HuH-7.5 (cell line): ENCODE measurements at places on chromosomes 7 and 10.

DNA sequence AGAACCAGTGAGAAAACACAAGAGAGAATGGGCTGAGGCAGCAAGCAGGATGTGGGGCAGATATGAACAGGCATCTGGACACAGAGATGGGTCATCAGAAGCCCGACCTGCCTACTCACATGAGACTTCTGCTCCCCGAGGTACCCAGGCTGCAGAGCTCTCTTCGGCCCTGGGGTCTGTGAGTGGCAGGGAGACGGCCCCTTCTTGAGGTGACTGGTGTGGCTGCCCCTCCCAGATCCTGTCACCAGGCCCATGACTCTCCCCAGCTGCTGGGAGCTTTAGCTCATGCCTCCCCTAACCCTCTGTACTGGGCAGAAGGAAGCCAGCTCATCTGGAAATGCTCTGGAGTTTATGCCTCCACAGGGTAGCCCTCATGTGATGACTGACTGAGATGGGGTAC lies 157.6 kb upstream of the PCBD1 start:
- no peak for DNase-seq

DNA sequence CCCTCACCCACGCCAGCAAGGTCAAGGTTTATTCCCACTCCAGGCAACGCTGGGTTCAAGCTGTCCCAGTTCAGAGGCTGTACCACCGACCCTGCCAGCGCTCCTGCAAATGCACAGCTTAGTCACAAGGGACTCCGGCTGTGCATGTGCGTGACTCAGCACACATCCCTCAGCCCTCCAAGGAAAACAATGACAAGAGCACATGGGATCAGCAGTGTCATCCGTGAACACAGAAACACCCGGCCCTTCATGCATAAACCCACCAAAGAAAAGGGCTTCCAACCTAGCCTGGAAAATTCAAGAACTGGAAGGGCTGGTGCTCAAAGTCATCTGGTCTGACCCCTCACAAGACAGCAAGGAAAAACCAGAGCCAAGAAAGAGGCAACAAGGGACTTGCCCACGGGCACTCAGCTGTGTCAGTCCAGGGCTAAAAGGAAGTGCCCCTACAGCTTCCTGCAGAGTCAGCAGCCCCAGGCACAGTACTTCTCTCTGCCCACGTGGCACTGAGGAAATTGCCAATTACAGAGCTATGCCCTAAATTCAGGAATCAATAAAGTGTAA lies 106.1 kb downstream of the KCNMA1 start:
- DNase-seq: no peak

DNA sequence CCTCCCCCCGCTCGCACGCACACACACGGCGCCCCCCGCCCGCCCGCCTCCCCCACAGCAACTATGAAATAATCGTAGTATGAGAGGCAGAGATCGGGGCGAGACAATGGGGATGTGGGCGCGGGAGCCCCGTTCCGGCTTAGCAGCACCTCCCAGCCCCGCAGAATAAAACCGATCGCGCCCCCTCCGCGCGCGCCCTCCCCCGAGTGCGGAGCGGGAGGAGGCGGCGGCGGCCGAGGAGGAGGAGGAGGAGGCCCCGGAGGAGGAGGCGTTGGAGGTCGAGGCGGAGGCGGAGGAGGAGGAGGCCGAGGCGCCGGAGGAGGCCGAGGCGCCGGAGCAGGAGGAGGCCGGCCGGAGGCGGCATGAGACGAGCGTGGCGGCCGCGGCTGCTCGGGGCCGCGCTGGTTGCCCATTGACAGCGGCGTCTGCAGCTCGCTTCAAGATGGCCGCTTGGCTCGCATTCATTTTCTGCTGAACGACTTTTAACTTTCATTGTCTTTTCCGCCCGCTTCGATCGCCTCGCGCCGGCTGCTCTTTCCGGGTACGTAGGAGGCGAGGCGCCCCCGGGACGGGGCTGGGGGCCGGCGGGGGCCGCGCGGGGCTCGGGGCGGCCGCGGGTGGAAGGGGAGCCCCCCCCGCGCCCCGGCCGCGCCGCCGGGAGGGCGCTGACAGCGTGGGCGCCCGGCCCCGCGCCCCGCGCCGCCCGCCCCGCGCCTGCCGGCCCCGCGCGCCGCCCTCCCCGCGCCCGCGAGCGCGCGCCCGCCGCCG lies 441 bp downstream of the BMI1 start:
- no peak for DNase-seq

DNA sequence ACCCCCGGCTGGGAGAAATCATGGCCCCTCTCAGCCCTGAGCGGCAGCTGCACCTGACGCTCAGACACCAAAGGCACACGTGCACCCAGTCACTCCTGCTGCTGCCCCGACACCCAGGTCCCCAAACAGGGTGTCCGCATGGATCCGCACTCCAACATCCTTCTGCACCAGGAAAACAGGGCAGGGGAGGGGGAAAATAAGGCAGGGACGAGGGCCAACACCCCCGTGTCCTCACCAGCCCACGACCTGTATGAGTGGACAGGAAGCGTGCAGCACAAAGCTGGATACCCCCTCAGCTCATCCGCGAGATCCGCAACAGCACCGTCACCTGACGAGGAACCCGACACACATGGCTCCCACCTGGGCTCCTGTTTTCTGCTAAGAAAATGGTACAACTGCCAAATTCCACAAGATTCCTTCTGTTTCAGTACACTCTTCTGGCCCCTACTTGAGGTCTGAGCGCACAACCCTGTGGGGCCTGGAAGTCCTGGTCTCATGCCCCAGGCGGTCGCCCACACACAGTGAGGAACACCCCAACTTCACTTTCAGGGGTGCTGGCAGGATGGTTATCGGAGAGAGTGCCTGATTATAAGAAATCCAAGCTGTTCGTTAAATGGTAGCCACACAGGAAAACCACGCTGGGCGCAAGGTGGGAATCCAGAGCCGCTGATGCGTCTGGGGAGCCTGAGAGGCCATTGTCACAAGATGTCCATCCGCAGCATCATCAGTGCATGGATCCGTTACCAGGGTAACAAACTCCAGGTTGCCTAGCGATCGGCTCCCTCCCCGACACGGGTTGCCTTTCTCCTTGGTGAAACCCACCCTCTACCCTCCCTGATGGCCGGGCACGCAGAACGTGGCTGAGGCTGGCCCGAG lies 63.6 kb downstream of the ZRANB1 start:
- no peak for DNase-seq
